Right ventricle myocardium inferior (tissue), 1 donor: ENCODE measurements at places on chromosomes 2 and 18. TPM values are rescaled to one million over a fixed set of nuclear protein-coding genes. Genes with fewer than 3 reads are reported as not detected.

DNA sequence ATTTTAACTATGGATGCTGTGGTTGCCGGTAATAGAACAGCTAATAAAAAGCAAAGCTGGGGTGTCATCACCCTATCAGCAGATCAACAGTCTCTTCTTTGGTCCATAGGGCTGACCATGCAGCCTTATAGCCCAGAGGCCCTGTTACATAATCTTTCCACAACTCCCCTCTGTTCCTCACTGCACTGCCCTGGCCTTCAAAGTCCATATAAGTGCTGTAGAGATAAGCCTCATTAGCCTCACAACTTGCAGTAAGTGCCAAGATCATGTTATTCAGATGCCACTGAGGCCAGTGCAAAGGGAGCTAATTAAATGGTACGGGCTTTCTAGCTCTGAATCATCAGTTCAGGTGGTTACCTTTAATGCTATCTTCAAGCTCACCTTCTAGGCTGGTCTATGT lies 89.7 kb upstream of the CXCR4 start:
- DNase-seq = no peak

DNA sequence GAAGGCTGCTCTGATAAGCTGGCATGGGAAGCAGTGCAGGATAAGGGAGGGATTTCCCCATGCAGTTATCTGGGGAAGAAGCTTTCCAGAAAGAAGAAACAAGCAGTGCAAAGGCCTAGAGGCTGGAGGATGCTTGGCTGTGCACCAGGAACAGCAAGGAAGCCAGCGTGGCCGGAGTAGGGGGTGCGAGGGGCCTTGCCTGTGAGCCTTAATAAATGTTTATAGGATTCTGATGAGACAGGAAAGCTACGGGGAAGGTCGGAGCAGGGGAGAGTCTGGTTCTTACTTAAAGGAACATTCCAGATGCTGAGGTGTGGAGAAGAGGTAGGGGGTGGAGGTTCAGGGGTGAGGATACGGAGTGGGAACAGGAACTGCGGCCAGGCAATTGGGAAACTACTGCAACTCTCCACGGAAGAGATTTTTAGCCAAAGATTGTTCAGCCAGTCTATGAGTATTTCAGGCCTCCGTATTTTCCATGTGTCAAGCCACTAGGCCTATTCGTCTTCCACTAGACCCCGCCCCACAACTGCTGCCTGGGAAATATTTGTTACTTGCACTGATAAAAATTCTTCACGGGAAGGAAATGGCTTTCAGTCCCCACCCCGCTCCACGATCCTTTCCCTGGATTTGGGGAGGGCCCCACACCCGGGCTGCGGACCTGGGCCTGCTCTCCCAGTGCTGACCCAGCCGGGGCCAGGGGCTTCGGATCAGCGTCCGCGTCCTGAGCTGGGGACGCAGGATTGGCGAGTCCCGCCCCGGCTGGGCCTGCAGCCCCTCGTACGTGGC lies 516 bp downstream of the EIF2AK2 start:
- peak; percentile 68 for DNase-seq

GRCh38 chr2:33106115-33106514 lies 159.4 kb downstream of the LTBP1 start:
- no peak for DNase-seq

DNA sequence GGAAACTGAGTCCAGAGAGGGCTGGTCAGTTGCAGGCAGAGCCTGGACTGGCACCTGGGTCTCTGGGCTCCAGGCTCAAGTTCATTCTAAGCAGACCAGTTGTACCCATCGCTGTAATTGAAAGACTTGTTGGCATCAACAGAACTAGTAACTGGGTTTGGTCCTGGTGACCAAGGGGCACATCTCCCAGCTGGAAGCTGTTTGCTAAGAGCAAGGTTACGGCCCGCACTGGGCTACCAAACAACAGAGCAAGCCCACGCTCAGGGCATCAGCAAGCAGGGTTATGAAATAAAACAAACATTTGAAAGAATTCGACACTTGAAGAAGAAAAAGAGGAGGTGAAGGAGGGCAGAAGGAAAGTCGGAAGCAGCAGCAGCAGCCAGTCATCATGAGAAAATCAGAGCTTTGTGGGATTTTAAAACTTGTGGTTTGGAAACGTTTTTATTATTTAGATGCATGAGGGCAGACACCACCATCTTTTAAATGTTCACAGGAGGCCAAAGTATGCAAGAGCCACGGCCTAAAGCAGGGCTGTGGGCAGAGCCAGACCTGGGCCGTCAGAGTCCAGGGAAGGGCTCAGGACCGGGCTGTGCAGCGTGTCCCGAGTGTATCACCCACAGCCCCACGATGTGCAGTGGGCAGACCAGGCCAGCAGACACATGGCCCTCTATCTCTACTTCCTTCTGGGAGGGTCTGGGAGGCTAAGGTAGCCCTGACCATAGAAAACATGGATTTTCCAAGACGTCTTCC lies 220.3 kb downstream of the BCL2 start:
- DNase-seq = no peak

The RSAD2 gene
- total RNA-seq = 3.3 TPM
